ENCODE measurements at places on chromosomes 5 and 9.
A peak's percentile ranks its signal among the peaks of the same experiment; 100 is the strongest.

GRCh38 chr5:34957857-34958690, 28.7 kb downstream of the DNAJC21 start:
- DNase-seq: no peak

DNA sequence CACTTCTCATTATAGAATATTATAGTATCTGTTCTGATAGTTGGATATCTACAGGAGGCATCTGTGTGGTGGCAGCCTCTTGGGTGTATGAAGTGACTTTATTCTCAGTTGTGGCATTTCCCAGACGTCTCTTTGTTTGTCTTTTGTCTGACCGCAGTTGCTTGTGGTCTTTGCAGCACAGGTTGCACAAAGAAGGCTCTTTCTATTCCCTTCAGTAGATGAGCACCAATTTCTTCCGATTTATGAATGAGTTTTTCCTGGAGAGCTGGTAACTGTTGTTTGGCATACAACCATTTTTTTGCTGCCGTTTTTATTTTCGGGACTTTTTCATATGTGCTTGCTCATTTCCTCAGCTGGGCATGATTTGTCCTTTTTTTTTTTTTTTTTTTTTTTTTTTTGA, 56.4 kb upstream of the MYO10 start:
- DNase-seq: no peak

GRCh38 chr9:120505186-120505585, 74.8 kb downstream of the CDK5RAP2 start:
- DNase-seq: no peak

DNA sequence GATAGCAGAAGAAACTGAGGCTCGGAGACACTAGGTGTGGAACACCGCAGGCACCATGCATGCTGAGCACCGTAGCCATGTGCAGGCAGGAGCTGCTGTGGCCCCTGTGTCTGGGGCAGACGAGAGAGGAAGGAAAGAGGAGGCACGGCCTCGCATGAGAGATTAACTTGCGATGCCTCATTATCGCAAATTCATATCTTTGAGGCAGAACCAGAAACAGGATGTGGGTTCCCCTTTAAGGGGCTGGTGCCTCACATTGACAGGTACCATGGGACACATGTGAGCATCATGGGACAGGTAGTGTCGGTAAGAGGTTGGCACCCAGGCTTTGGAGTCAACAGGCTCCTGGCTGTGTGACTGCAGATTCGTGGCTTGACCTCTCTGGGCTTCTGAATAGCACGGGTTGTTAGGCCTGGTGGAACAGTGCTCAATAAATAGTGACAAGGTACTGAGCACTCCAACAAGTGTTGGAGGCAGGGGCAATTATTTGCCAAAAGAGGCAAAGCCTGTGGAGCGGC, 40.8 kb downstream of the NAIF1 start:
- DNase-seq: peak; percentile 93

- DNase-seq: no peak
Measured at GRCh38 chr5:1519631-1520210, 4.0 kb downstream of the LPCAT1 start.

DNA sequence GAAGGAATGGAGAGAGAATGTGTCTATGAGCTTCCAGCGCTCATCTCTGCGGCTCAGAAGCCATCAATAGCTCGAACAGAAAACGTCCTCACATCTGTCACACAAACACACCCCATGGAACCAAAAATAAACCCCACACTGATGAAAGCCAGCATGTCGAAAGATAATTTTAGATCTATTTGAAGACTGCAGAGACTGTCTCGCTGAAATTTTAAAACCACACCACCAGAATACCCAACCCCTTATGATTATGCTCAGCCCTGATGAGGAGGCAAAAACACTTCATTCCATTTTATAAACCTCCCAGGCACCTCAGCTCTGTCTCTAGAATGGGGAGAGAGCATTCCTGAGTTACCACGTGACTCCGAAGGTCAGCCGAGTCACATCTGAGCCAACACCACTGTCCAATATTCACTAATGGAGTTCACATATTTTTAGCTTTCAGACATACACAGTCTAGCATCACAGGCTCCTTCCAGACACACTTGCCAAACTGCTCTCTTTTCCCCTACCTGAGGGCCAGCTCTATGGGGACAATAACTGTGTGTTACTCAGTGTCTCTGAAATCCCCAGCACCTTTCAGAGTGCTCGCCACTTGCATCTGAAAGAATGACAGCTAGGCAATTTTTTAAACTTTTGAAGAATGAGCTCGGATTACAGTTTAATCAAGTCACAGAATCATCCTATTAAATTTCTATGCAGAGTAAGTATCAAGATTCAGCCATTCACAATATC, 63.2 kb downstream of the SERINC5 start:
- DNase-seq: peak; percentile 72

DNA sequence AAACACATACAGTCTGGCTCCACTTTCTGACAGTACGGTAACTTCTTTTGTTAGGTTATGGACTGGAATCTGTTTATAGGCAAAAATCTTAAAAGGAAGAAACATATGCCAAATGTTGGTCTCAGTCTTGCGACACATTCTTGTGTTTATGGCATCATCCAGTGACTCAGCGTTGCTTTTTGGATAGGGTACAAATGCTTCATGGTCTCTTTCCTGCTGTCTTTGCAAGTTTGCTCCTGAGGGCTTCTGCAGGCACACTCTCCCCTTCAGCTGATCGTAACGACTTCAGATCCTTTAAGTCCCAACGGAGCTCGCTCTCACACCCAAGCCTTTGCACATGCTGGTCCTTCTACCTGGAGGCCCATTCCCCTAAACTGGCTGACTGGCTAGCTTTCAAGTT, 23.6 kb upstream of the TNFSF8 start:
- DNase-seq: no peak

GRCh38 chr9:132782037-132782436, 96.0 kb downstream of the AK8 start:
- DNase-seq: no peak

GRCh38 chr9:112535301-112535700, 48.7 kb downstream of the KIAA1958 start:
- DNase-seq: no peak

- no peak for DNase-seq
Measured at GRCh38 chr5:94916619-94917018, 298.1 kb downstream of the SLF1 start.

- DNase-seq: no peak
Measured at GRCh38 chr5:6393596-6394194, 15.3 kb upstream of the MED10 start.

- DNase-seq: no peak
Measured at GRCh38 chr5:23629396-23629795, 122.0 kb downstream of the PRDM9 start.

GRCh38 chr5:32562843-32563242, 22.5 kb upstream of the SUB1 start:
- no peak for DNase-seq

DNA sequence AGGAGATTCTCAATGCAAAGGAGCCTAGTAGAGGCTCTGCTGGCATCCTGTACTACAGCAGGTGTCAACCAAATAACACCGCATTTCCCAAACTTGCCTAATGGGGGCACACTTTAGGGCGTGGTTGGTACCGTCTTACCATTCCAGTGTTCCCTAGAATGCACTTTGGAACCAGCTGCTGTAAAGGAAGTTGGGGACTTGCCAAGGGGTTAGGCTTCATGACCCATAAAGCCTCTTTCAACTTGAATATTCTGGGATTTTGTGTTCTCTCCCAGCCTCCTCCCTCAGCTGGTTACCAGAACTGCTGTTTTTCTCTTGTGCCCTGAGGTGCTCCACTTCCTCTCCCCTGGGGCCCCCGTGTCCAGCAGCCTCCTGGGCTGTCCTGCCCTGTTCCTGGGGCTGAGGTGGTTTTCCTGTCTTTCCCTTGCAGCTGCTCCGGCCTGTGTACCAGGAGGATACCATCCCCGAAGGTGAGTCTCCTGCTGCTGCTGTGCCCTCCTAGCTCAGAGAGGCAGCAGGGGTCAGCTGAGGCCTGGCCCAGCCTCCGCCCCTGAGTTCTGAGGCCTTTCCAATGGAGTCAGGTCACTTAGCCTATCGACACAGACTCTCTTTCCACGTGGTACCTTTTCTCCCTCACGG, 44.7 kb downstream of the RGS3 start:
- no peak for DNase-seq

DNA sequence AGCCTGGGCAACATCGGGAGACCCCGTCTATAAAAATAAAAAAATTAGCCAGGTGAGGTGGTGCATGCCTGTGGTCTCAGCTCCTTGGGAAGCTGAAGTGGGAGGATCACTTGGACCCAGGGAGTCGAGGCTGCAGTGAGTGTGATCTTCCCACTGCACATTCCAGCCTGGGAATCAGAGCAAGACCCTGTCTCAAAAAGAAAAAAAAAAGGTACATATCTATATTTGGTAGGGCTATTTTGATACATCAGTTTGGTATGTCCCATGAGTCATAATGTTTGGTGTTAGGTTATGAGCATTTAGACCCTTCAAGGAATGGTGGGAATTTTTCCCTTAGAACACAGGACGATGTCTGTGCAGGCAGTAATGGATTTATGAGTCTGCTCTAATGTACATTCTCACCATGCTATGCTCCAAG, 55.3 kb upstream of the POU4F3 start:
- no peak for DNase-seq

DNA sequence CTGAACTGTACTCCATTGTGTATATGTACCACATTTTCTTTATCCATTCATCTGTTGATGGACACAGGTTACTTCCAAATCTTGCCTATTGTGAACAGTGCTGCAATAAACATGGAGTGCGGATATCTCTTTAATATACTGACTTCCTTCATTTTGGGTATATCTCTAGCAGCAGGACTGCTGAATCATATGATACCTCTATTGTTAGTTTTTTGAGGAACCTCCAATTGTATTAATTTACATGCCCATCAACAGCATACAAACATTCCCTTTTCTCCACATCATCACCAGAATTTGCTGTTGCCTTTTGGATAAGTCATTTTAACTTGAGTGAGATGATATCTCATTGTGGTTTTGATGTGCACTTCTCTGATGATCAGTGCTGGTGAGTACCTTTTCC, 81.8 kb upstream of the FAM120A start:
- DNase-seq: no peak

DNA sequence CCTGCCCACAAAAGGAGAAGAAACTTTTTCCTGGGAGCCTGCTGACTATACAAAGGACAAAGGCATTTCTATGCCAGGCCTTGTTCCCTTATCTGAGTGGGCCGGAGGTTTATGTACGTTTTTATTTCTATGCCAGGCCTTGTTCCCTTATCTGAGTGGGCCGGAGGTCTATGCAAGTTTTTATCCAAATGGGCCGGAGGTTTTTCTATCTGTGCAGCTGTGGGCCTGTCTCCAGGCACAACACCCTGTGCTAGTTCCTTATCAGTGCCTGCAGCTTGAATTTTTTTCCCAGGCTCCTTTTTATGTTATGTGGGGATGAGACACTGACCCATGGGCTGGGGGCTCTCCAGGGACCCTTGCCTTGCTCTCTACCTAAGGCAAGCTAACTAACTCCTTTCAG, 5.5 kb downstream of the SLC25A2 start:
- DNase-seq: no peak

GRCh38 chr9:127660886-127661741, 45.7 kb upstream of the CFAP157 start:
- no peak for DNase-seq

DNA sequence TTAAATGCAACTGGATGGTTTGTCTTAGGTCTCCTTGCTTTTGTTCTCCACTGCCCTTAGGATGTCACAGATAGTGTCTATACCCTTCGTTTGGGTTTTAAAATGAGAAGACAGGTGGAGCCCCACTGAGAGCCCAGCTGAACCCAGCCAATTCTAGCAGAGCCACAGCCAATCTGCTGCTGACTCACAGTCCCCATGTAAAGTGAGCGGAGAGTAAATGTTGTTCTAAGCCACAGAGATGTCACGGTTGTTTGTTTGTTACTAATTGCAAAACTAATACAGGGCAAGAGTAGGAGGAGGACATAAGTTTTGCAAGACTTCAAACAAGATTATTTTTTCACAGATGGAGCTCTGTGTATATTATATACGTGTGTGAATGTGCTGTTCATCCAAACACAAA, 50.5 kb upstream of the AGXT2 start:
- DNase-seq: no peak

DNA sequence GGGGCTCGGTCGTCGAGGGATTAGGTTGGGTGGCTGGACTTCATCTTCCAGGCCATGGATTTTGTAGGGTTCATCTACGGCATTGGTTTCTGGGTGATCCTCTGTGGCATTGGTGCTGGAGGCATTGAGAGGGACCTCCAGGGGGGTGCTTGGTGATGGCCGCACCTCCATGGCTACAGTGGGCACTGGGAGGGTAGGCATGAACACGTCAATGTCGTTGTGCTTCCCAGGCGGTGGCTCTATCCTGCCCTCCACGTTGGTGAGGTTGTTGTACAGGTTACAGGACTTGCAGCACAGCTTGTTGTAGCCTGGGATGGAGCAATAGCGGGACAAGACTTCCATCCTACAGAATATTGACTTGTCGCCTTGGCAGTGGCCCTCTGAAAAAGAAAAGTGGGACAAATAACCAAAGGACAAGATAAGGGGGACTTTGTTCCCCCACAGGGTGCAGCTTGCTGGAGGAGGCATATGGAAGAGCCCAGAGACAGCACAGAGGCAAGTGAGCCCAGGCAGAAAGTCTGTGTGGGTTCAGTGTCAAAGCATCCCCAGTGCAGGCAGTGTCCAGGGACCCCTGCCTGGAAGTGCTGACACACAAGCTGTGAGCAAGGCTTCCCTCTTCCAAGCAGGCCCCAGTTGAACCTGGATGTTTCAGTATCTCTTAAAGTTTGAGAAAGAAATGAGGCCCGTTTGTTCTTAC, 53.9 kb downstream of the ZNF354C start:
- DNase-seq: no peak

GRCh38 chr9:124018730-124019697, 7.4 kb downstream of the LHX2 start:
- DNase-seq: no peak

Data from T-helper 2 cell (primary cell).